ENCODE measurements at places on chromosomes 7 and 10. TPM values are rescaled to one million over a fixed set of nuclear protein-coding genes. Genes with fewer than 3 reads are reported as not detected.

GRCh38 chr7:98771941-98772603 is 97.7 kb downstream of the TMEM130 start:
- peak overlapping the region; percentile 8 for H3K4me3 ChIP-seq
- no peaks in the 10 kb centered on the region for H3K36me3 ChIP-seq
- no peak overlapping the region for H3K27ac ChIP-seq
- peak; percentile 56 for DNase-seq
- peaks cover 6% of the 10 kb centered on the region for H3K27me3 ChIP-seq
- H3K4me1 ChIP-seq = peaks cover 10% of the 10 kb centered on the region

GRCh38 chr7:92282930-92283329 is 37.2 kb downstream of the ANKIB1 start:
- H3K27me3 ChIP-seq = no peaks in the 10 kb centered on the region
- H3K4me3 ChIP-seq = no peak overlapping the region
- peaks cover 24% of the 10 kb centered on the region for H3K4me1 ChIP-seq
- H3K36me3 ChIP-seq = no peaks in the 10 kb centered on the region

DNA sequence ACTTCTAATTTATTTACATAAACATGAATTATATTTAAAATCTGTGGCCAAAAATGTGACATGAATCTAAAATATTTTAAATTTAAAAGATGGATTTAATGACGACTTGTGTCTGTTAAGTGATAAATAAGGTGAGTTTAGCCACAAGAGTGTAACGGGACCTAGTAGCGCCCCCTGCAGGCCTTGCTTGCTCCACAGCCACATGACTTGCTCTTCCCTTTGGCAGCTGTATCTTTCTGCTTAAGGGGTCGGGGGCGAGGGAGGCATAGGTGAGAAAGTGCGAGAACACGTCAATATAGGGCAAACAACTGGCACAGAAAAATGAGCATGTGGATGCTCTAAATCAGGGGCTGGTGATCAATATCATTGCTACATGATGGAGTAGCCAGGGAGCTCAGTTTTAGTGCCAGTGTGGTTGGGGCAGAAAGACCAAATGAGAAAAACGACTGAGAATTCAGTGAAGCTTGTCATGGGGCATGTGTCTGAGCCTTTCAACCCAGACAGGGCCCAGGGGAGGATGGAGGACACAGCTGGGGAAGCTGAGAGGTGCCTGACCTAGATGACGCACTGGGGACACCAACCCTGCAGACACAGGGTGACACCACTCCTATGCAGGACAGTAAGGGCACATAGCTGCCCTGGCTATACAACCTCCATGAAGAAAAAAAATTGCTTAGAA is 49.8 kb downstream of the PAXIP1 start:
- H3K27me3 ChIP-seq = no peaks in the 10 kb centered on the region
- no peaks in the 10 kb centered on the region for H3K4me1 ChIP-seq
- H3K36me3 ChIP-seq = peaks cover 19% of the 10 kb centered on the region
- no peak overlapping the region for H3K4me3 ChIP-seq

DNA sequence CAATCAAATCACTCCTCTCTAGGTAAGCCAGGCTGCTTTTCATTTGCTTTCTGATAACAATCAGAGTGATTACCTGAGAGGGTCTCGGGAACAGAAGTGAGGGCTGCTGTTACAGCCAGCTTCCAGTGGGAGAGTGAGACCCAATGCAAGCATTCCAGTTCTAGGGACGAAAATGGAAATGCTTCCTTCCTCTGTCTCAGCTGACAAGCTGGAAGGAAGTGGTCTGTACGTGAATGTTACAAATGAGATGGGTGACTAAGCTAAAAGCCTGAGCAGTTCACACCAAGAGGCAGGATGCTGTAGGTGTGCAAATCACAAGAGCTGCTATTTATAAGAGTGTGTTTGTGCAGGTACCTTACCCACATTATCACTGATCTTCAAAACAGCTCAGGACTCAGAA is 772.4 kb downstream of the GRID1 start:
- no peak overlapping the region for H3K27ac ChIP-seq
- no peaks in the 10 kb centered on the region for H3K36me3 ChIP-seq
- peaks cover 7% of the 10 kb centered on the region for H3K4me1 ChIP-seq
- no peak for DNase-seq

DNA sequence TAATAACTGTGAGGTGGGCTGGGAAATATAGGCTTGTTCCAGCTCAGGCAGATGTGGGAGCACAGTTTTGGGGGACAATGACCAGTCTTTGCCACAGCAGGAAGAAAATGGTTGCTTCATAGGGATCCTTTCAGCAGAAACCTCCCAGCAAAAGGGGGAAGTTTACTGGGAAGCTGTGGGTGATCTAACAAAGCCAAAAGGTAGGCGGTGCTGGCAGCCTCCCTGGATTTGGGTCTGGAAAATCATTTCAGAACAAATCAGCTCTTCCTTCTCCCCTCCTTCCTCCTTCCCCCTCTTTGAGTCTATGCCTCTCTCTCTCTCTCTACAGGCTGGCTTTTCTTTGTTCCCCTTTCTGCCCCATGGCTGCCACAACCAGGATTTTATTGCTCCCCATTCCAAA is 16.2 kb downstream of the RPS24 start:
- H3K27ac ChIP-seq = no peak overlapping the region
- no peaks in the 10 kb centered on the region for H3K36me3 ChIP-seq
- H3K27me3 ChIP-seq = no peaks in the 10 kb centered on the region
- DNase-seq = no peak
- no peak overlapping the region for H3K4me3 ChIP-seq

DNA sequence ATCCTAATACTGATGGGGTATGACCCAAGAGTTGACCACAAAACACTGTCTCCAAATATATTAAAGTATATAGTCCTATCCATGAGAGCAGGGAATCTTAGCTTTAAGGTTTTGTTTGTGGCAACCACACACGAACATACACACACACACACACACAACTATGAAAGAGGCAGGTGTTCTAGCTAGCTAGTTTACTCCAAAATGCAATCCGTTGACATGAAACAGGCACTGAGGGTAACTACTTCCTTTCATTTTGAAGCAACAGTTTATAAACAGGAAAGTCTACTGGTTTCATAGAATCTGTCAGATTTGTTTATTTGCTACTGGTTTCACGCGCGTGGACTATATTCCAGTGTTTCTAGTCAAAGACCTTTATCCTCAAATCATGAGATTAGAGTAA is 14.8 kb downstream of the HTR5A start:
- H3K4me1 ChIP-seq = peaks cover 5% of the 10 kb centered on the region

GRCh38 chr7:7438851-7439250 is 96.8 kb downstream of the COL28A1 start:
- H3K4me1 ChIP-seq = no peaks in the 10 kb centered on the region
- H3K27me3 ChIP-seq = no peaks in the 10 kb centered on the region
- H3K27ac ChIP-seq = no peak overlapping the region

DNA sequence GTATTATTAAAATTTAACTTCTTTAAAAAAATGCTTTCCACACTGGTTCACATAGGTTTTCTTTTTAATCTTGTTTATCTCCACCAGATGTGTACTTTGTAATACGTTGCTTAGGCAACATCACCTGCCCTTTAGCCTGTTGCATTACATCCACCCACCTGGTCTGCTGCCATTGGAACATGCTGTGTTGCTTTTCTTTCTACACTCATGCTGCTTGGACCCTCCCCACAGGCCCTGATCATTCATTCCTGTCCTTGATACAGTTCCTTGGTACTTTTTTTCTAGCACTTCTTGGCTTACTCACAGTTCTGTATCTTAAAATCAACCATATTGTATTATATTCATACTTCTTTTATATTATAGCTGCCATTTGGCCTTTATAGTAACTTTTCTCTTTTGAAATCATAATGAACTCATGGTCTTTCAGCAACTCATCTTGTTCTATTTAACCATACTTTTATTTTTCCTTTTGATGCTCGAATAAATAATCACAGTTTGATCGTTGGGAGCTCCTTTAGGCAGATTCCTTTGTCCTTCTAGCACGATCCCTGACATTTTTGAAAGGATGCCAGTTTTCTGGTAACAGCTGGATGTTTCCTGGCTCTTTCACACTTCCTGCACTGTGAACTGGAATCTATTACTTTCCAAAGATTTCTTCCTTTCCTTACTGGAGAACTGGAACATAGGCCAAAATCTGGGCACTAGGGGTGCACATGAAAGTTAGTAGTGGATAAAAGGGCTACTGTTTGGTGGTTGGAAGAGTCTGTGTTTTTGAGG is 125.1 kb downstream of the CDK14 start:
- DNase-seq = no peak
- H3K4me3 ChIP-seq = no peak overlapping the region
- no peak overlapping the region for H3K27ac ChIP-seq
- H3K27me3 ChIP-seq = no peaks in the 10 kb centered on the region

GRCh38 chr7:88395715-88396114 is 89.0 kb upstream of the STEAP4 start:
- no peak for DNase-seq
- no peaks in the 10 kb centered on the region for H3K27me3 ChIP-seq
- H3K36me3 ChIP-seq = no peaks in the 10 kb centered on the region
- H3K4me3 ChIP-seq = no peak overlapping the region

GRCh38 chr7:35314354-35314753 is 60.5 kb upstream of the TBX20 start:
- no peaks in the 10 kb centered on the region for H3K27me3 ChIP-seq
- no peak overlapping the region for H3K4me3 ChIP-seq
- no peak overlapping the region for H3K27ac ChIP-seq
- H3K4me1 ChIP-seq = peaks cover 5% of the 10 kb centered on the region
- no peaks in the 10 kb centered on the region for H3K36me3 ChIP-seq

The SRRM3 gene
- 4.6 TPM for total RNA-seq
